Fibroblast of skin of scalp (primary cell): ENCODE measurements at places on chromosomes 1 and 21.
A peak's percentile ranks its signal among the peaks of the same experiment; 100 is the strongest.

DNA sequence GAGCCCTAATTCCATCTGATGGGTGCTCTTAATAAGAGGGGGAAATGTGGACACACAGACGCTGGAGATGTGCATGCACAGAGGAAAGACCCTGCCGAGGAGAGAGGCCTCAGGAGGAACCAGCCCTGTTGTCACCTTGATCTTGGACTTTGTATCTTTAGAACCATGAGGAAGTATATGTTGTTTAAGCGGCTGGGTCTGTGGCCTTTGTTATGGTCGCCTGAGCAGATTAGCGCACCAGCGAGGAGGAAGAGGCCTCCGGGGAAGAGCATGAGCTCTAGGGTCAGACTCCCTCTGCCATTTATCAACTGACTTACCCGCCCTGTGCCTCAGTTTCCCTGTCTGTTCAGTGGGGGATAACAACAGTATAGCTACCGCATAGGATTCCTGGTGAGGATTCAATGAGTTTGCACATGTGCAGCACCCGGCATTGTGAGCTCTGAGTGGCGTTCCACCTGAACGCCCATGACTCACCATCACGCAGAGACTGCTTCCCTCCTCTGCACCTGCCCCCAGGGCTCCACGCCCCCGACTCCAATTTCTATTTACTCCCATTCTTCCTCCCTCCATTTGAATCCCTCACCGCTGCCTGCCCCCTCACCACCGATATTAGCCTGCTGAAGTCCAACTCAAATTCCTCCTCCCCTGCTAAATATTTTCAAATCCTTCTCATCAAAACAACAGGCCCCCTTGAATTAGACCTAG lies 67.2 kb downstream of the ATP5PO start:
- no peak for DNase-seq

DNA sequence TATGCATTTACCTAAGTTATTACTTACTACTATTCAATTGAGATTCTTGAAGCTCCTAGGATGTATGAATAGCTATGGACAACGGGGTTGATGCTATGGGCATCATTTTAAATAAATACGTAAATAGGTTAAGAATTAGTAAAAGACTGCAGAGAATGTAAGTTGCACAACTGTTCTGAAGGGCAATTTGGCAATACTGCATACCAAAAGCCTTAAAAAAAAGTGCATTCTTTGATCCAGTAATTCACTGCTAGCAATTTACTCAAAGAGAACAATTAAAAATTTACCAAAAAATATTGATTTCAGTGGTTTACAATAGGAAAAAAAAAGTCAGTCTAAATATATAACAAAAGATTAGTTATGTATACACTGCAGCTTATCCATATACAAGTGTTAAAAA lies 3.5 kb downstream of the ARPC5 start:
- peak; percentile 69 for DNase-seq

GRCh38 chr1:204230211-204230610 lies 16.4 kb upstream of the GOLT1A start:
- DNase-seq, result no peak

DNA sequence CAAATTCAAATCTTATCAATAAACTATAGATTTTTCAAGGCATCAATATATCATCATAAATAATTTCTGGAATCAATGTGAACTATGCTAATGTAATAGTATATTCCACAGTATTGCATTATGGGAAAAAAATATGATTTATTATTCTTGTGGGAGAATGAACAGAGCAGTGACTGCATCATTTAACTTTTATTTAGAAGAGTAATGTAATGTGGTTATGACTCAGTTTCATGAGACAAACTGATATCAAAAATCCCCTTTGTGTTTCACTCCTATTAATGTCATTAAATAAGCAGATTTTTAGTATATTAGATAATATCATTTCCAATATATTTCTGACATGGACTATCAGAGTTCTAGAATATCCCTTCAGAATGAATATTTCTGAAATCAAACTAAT lies 187.6 kb downstream of the LRRC40 start:
- DNase-seq, result no peak

- no peak for DNase-seq
These were observed 166.1 kb upstream of the SAMSN1 start for GRCh38 chr21:14712121-14712715.

DNA sequence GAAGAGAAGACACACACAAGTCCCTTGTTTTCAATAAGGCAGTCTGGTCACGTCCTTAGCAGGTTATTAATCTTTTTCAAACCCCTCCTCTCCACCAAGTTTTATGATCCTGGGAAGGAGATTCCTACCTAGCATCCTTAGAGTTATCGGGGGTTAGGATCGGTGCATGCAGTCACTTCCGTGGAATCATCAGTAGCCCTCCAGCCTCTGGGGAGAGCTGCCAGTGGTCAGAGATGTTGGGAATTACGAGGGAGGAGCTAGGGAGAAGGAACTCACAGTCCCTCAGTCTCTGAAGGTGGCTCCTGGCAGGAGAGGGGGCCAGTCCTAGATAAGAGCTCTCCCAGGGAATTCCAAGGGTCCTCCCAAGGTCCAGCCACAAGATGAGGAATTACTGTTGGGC lies 57.7 kb upstream of the ATP5PO start:
- no peak for DNase-seq

DNA sequence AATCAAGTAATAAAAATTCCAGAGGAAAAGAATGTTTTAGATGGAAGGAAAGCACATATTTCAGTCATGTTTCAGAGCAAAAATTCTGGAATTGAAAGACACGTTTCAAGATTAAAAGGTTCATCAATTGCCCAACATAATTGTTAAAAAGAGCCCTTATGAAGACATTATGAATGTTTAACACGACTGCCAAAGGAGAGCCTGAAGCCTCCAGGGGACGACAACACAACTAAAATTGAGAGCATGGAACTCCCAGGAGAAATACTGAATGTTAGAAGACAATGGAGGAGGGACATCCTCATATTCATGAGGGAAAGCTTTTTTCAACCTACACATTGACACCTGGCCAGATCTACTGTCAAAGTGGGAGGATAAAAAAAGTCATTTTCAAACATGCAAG lies 16.0 kb downstream of the OR2T11 start:
- DNase-seq, result peak; percentile 9

- DNase-seq, result peak; percentile 24
These were observed 579.6 kb upstream of the NR5A2 start for GRCh38 chr1:199447906-199448305.

DNA sequence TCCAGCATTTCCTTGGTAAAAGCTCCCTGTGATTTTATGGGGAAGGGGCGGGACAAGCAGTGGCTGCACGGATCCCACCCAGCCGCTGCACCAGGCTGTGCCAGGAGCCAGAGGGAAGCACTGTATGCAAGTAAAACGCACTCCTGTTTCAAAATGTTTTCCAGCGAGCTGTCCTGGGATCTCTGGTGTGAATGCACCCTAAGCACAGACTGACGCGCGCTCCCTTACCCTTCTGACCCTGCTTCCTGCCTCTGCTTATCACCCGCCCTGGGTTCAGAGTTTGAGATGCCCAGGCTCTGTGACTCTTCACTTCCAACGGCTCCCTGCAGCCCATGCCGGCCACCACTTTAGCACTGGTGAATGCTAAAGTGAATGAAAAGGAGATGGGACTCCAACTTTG lies 131.2 kb downstream of the RHOU start:
- DNase-seq, result no peak

DNA sequence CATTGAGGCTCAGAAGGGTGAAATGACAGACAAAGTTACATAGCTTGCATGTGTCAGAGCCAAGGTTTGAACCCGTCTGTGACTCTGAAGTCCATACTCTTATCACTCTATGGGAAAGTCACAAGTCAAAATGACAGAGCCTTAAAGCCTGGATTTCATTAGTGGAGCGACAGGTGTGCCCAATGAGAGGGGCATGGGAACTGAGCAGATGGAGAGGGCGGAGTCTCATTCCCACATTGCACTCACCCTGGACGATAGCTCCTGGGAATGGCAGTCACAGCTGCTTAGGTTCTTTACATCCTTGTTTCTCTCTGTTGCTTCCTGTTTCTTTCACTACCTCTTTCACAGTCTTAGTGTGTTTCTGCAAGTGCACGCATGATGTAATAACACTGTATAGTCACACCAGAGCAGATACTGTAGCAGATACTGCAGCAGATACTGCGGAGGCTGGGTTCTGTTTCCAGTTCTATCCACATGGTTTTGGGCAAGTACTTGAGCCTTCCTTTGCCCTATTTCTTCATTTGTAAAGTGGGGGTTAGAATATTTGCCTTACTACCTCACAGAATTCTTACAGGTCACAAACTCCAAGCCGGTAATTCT lies 127.2 kb downstream of the ZSCAN20 start:
- DNase-seq, result no peak
